Upper lobe of left lung (tissue), 6 donors: ENCODE measurements at places on chromosomes 3 and 15.

DNA sequence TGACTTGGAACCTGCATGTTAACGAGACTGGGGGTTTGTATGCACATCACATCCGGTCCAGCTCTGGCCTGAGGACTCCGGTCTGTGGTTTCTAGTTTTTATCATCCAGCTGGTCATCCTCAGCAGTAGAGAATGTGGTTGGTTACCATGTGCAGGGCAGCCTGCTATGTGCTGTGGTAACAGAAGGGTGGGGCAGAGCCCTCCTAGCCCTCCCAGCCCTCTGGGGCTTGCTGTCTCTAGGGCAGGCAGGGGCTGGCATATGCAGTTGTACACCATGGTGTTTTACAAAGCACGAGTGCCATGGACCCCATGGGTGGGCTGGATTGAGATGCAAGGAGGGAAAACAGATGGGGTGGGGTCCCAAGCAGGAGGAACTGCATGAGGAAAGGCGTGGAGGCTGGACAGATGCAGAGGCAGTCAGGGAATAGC lies 70.2 kb downstream of the APBA2 start:
- no peak overlapping the region for H3K27ac ChIP-seq
- no peaks in the 10 kb centered on the region for H3K4me1 ChIP-seq
- DNase-seq: no peak

DNA sequence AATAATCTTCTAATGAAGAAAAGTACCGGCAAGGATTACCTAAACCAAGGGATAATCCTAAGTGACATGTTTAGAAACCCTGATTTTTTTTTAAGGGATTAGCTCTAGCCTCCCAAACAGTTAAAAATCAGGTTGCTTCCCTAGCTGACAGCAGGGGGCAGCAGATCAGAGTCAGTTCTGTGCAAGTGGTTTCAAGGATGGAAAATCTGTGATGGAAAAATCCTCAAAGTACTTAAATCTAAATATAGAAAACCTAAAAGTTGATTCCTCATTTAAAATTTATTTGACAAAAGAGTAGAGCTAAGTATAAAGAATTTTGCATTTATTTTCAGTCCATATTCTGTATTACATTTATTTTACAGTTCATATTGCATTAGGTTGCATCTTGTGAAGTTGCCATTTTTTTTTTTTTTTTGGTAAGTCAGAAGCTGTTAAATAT lies 107.6 kb downstream of the PEX5L start:
- DNase-seq: no peak
- H3K27me3 ChIP-seq: no peaks in the 10 kb centered on the region
- no peak overlapping the region for H3K4me3 ChIP-seq
- no peaks in the 10 kb centered on the region for H3K36me3 ChIP-seq

DNA sequence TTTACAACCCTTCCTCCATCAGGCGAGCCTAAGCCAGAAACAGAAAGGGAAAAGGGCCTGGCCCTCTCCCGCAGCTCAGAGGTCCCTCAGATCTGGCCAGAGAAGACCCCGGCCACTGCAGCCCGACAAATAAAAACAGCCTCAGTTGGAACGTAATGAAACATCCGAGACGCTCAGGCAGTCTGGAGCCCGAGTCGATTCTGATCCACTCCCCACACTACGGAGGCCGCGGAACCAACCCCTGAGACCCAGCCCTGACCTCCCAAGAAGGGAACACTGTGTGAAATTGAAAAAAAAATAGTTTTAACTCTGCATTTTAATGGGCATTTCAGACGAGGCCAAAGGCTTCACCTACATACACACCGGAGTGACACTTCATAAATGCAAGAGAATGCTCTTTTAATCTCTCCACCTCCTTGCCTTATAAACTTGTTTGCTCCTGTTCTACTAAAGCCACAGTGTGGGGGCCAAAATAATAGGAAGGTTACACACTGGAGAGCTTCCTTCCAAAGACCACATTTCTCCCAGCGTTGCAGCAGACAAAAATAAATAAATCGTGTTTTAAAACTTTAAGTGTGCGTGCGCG lies 3.7 kb downstream of the MEIS2 start:
- no peaks in the 10 kb centered on the region for H3K36me3 ChIP-seq
- H3K4me1 ChIP-seq: peaks cover 30% of the 10 kb centered on the region
- no peak for DNase-seq

DNA sequence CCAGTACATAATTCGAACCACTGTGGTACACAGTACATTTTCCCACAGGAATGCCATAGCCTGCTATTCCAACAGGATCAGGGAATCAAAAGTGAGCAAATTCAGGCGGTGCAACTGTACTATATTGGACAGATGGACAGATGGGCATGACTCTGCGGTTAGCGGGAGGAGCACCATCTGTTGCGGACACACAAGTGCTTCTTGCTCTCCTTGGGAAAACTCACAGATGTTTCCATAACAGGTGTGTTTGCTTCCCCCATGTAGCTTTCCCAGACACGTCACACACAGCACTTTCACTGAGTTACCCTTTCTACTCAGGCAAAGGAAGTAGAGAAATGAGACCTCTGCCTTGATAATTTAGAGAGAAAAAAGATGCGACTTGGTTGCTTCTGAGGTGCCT lies 325.1 kb upstream of the THBS1 start:
- no peak overlapping the region for H3K27ac ChIP-seq
- no peak overlapping the region for H3K4me3 ChIP-seq
- H3K36me3 ChIP-seq: no peaks in the 10 kb centered on the region
- peaks cover 3% of the 10 kb centered on the region for H3K4me1 ChIP-seq
- no peak for DNase-seq

DNA sequence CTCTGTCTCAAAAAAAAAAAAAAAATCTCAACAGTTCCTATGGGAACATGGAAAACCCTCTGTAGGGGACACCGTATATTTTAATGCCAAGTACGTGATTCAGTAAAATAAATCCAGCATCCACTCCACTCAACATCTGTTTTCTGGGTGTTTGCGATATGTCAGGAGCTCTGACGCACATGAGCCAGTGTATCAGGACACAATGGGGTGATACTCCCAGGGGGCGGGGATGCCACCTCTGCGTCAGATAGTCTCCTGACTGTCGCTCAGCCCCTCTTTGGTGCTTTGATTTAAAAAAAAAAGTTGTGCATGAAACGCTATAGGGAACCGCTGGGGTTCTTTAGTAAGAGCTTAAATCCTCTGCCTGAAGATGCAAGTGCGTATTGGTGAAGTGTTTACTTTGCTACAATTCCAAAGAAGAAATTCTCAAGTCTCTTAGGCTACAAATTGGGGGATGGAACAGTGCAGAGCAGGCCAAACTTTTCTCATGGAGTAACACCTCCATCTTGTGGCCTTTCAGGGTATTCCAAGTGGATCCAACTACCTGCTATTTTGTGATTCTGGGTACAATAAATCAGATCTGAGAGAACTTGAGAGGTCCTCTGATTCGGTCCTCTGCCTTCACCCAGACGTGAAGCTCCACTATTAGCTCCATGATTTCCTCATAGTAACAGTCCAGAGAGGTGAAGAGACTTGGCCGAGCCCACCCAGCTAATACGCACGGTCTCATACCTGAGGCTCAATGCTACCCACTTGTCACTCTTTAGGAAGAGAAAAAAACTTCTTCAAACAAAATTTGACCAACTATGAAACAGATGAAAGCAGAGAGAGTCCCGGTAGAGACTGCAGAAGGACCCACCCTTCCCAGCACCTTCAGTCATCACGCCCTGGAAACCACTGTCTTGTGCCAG lies 9.3 kb upstream of the NR2E3 start:
- peaks cover 4% of the 10 kb centered on the region for H3K4me1 ChIP-seq
- no peak overlapping the region for H3K4me3 ChIP-seq
- H3K36me3 ChIP-seq: no peaks in the 10 kb centered on the region
- no peaks in the 10 kb centered on the region for H3K27me3 ChIP-seq

DNA sequence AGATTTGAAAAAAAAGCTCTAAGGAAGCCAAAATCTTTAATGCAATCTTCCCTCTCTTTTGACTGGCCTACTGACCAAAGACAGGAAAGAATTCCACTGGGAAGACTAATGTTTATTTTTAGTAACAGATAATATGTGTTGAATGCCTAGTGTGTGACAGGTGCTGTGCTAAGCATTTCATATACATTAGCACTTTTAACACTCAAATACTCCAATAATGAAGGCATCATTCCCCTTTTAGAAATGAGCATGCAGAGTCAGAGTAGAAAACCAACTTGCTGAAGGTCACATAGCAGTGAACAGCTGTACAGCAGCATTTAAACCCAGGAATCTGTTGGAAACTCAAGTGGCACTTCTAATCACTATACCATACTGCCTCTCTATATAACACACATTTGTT lies 170.6 kb downstream of the MINAR1 start:
- H3K4me3 ChIP-seq: no peak overlapping the region
- no peaks in the 10 kb centered on the region for H3K36me3 ChIP-seq
- H3K4me1 ChIP-seq: no peaks in the 10 kb centered on the region
- no peak overlapping the region for H3K27ac ChIP-seq
- no peak for DNase-seq
- H3K27me3 ChIP-seq: no peaks in the 10 kb centered on the region

- no peaks in the 10 kb centered on the region for H3K27me3 ChIP-seq
- no peak overlapping the region for H3K27ac ChIP-seq
- no peak overlapping the region for H3K4me3 ChIP-seq
Observed at GRCh38 chr3:187504435-187504834, 136.2 kb downstream of the RTP4 start.

DNA sequence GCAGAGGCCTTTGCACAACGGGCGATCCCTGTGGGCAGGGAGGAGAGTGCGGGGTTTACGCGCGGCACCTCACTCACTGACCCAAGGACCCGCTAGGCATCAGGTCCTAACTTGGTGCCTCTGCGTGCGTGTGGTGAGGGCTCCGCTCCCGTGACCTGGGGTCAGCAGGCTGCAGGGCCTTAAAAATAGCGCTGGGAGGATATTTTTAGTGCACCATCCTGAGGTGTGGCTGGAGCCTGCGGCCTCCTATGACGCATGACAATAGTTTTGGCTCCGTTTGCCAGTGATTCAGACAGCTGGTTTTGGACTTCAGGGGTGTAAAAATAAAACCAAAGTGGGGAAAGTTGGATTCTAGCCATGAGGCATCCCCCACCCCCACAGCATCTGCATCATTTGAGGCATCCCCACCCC lies 139.0 kb downstream of the FAM43A start:
- no peak overlapping the region for H3K27ac ChIP-seq
- H3K4me1 ChIP-seq: no peaks in the 10 kb centered on the region
- no peak overlapping the region for H3K4me3 ChIP-seq
- no peak for DNase-seq
- H3K27me3 ChIP-seq: no peaks in the 10 kb centered on the region

DNA sequence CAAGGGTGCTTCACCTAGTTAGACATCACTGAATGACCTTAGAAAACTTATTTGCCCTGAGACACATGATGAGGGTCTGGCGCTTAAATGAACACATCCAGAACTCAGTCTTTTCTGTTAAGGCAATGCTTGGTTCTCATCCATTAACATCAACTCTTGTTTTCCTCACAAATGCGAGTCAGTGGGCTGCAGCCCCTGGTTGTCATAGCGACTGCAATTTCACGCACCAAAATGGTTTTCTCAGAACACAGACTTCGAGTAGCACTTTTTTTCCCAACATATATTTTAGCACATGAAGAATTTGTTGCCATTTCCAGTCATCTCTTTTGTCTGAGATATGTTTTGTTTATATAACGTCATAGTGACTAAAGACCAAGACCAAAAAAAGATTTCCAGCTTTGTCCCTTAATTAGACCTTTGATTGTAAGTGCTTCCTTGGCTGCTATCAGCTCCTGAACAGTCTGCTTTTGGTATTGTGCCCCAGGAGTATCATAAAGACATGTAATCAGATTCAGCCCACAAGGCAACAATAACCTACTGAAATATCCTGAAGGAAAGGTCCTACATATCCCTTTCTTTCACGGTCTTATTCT lies 68.5 kb downstream of the GPR176 start:
- H3K4me3 ChIP-seq: no peak overlapping the region
- H3K36me3 ChIP-seq: no peaks in the 10 kb centered on the region
- no peak overlapping the region for H3K27ac ChIP-seq
- no peaks in the 10 kb centered on the region for H3K27me3 ChIP-seq
- peaks cover 10% of the 10 kb centered on the region for H3K4me1 ChIP-seq
- no peak for DNase-seq

DNA sequence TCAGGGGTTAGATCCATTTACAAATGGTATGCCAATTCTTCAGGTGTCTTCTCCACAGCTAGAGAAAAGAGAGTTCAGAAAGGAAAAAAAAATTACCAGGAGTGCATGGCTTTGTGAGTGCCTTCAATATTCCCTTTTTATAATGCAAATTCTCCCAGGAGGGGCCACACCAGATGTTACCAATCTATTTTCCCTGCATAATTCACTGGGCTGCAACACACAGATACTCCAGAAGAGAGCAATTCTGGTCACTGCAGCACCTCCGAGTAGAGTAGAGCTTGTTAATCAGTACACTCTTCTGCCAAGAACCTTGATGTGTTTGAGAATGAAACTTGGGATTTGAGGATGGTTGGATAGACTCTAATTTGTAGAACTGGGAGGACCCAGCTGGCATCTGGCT lies 80.7 kb upstream of the SPRED1 start:
- H3K27ac ChIP-seq: no peak overlapping the region
- no peaks in the 10 kb centered on the region for H3K4me1 ChIP-seq
- no peaks in the 10 kb centered on the region for H3K27me3 ChIP-seq
- no peaks in the 10 kb centered on the region for H3K36me3 ChIP-seq

- no peaks in the 10 kb centered on the region for H3K4me1 ChIP-seq
- H3K4me3 ChIP-seq: no peak overlapping the region
- H3K36me3 ChIP-seq: no peaks in the 10 kb centered on the region
- no peak for DNase-seq
Observed at GRCh38 chr3:49568965-49569364, 14.7 kb downstream of the BSN start.

DNA sequence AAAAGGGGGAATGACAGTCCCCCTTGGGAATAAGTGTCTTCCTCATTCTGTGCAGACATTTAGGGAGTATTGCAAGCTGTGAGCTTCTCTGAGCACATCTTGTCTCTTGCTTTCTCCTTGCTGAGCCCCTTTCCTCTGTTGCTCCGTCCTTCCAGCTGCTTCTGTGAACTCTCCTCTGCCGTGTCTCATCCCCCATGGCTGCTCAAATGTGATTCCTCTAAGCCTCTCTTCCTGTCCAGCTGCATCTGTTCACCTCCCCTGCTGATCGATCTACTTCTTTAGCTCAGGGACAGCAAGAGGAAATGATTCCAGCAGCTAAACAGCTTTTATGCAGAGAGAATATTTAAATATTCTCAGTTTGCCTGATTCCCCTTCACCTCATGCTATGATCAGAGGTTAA lies 328.0 kb upstream of the DNAJC19 start:
- DNase-seq: no peak
- no peaks in the 10 kb centered on the region for H3K36me3 ChIP-seq
- H3K27ac ChIP-seq: no peak overlapping the region

- H3K4me3 ChIP-seq: no peak overlapping the region
- no peaks in the 10 kb centered on the region for H3K4me1 ChIP-seq
- no peaks in the 10 kb centered on the region for H3K27me3 ChIP-seq
- H3K36me3 ChIP-seq: no peaks in the 10 kb centered on the region
- no peak for DNase-seq
Observed at GRCh38 chr15:27686369-27686768, 412.7 kb downstream of the OCA2 start.
